Stimulated activated CD4-positive, alpha-beta T cell treated with anti-CD3 and anti-CD28 coated beads, Interleukin-2, amount 100 ng/mL, for 4 hours (primary cell): ENCODE measurements at places on chromosomes 4 and X.

DNA sequence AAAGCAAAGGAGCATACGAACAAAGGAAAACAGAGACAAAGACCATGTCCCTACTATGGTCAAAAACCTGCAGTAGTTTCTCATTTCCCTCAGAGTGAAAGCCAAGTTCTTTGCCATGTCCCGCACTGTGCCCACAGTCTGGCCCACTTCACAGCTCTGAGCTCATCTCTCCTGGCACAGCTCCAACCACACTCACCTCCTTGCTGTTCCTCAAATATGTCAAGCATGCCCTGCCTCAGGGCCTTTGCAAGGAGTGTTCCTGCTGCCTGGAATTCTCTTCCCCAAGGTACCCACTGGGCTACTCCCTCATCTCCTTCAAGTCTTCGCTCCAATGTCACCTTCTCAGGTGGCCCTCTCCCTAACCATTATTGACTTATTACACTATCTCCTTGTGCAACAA is 72.1 kb downstream of the COX18 start:
- no peak for DNase-seq

- no peak for DNase-seq
Observed at GRCh38 chr4:52588097-52588496, 71.0 kb downstream of the USP46 start.

DNA sequence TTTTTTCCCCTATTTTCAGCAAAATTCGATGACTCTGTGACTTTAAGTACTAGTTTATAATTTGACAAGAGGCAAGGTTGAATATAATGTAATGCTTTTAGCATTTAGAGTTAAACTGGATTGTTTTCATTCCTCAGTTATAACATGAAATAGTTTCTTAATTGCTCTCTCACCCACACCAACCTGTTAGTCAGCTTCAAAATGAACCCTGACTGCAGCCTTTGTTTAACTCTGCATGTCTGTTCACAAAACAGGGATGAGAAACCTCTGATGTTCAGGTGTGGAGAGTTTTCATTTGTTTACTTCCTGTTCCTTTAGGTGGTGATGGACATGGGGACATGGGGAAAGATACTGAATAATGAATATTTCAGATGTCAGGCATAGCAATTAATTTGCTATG is 49.9 kb upstream of the MND1 start:
- no peak for DNase-seq

DNA sequence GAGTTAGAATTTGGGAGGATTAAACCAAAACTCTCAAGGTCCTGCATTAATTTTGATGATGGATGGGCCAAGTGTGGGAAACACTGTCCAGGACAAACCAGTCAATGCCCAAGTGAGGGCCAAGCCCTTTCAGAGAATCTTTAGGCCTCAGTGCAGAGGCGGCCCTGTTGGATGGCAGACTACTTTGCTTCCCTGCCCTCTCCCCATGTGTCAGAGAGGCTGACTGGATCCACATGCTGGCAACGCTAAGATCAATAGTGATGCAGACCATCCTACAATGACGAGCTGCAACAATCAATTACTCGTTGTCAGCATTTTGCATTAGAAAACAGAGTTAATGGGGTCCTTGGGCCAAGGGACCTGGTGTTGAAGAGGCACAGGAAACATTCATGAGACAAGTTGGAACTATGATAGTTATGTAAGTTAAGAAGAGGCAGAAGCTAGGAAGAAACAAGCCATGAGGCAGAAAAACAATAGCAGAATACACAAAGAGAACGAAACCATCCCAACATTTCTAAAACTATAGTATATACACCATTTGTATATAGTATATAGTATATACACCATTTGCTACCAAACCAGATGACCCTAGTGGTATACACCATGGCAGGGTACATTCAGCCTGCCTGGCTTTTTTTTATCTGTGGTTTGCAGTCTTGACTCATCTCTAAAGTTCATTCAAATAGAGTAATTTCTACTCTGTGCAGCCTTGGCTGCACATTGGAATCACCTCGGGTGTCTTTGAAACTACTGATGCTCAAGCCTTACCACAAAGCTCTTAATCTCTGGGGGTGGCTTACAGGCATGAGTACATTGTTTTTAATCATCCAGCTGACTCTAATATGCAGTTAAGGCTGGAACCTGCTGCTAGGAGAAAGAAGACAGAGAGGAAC is 147.7 kb upstream of the GYPA start:
- DNase-seq = no peak

DNA sequence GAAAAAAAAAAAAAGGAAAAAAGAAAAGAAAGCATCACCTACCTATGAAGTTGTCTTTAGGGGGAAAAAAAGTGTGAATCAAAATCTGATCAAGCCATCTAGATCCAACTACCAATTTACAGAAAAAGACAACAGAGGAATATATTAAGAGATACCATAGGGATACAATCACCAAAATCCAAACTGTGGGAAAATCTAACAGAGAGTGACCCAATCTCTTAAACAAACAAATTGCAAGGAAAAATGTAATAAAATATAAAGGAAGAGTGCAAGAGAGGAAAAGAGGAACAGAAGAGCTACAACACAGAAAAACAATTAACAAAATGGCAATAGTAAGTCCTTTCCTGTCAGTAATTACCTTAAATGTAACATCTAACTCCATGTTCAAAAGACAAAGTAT is 19.0 kb downstream of the THOC2 start:
- no peak for DNase-seq

DNA sequence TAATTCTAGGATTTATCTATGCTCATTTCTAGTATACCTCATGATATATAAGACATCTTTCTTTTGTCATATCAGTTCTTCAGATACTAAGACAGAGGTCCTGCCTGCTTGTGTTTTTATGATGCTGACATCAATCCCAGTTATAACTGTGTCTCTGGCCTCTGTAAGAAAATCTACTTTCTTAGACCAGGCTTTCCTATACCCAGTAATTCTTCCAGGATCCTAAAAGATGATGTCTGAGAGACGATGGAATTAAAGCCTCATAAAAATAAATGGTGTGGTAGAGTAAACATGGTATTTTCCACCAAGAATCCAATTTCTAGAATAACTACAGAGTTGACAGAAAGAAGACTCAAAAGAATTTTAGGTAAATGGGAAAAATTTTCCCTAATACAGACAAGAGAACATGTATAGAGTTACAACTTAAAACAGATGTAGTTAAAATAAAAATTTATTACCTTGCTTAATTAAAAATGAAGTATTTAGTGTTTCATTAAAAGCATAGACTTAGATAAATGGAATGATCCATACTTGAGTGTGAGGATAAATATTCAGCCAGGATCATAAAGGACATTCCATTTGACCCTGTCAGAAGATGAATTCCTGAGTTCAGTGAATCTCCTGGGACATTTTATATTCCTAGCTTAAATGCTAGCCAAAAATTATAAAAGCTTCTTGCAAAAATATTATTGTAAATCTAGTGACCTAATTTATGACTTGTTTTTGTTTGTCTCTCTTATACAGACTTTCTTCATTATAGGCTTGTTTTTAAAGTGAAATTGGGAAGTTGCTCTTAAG is 137.4 kb downstream of the PDLIM5 start:
- no peak for DNase-seq

GRCh38 chrX:107485013-107485412 is 35.6 kb downstream of the FRMPD3 start:
- DNase-seq = no peak

DNA sequence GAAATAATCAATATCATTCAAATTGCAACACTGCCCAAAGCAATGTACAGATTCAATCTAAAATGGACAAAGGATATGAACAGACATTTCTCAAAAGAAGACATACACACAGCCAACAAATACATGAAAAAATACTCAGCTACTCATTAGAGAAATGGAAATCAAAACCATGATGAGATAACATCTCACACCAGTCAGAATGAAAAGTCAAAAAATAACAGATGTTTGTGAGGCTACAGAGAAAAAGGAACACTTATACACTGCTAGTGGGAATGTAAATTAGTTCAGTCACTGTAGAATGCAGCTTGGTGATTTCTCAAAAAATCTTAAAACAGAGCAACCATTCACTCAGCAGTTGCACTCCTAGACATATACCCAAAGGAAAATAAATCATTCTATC is 205.2 kb downstream of the DKK2 start:
- DNase-seq = no peak
